ENCODE measurements at places on chromosomes 6 and 20.

DNA sequence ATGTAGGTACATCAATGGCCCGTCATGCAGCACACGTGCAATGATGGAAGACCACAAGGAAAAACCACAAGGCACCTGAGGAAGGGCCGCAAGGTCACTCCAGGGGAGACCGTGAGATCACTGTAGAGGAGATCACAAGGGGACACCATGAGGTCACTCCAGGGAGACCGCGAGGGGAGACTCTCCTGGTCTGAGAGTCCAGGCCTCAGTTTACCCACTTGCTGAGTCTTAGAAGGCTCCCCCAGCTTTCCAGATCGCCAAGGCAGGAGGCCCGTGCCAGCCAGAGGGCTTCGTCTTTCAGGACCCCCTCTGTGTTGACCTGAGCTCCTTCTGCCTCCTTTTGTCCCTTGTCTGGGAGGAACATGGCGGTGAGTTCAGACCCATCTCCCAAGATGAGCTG lies 232.2 kb downstream of the ERMARD start:
- no peak for DNase-seq

DNA sequence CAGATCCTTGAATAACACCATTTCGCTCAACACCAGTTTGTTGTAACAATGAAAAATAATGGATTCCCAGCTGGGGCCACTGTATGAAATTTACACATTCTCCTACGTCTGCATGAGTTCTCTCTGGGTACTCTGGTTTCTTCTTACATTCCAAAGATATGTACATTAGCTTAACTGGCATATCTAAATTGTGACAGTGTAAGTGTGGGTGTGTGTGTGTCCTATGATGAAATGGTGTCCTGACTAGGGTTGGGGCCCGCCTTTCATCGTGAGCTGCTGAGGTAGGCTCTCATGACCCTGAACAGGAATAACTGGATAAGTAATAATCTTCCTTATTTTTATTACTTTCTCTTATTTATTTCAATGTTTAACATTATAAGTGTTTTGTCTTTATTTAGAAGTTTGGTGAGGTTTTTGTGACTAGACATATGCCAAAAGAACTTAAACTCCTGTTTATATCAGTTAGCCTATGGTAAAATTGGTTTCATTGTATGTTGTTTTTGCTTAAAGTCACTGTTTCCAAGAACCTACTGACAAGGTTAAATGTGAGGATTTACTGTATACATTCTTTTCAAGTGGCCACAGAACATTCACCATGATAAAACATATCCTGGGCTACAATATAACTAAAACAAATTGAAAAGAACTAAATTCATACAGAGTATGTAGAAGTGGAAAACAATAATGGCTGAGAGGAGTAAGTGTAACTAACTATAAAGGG lies 42.4 kb downstream of the RBL1 start:
- DNase-seq = no peak

DNA sequence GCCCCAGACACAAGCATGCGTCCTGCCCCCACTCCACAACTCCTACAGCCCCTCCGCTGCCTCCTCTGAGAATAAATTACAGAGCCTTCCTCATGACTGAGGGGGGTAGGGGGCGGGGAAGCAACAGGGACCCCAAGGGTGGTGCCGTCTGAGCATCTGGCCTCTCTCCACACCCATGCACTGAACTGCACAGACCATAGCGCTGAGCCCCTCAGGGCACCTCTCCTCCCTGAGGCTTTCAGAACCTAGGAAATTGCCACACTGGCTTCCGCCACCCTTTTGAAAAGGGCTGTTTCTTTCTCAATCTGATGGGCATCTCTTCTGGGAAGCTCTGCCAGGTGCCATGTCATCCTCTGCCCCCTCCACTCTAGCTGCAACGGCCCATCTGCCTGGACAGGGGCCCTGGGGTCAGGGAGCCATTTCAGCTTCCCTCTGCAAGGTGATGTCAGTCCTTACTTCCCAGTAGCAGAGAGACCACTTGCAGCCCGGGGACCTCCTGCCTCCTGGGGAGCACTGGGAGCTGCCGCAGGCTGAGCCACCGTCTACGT lies 2.5 kb downstream of the CST7 start:
- peak; percentile 3 for DNase-seq

GRCh38 chr6:137488150-137489045 lies 5.8 kb downstream of the OLIG3 start:
- peak; percentile 6 for DNase-seq

DNA sequence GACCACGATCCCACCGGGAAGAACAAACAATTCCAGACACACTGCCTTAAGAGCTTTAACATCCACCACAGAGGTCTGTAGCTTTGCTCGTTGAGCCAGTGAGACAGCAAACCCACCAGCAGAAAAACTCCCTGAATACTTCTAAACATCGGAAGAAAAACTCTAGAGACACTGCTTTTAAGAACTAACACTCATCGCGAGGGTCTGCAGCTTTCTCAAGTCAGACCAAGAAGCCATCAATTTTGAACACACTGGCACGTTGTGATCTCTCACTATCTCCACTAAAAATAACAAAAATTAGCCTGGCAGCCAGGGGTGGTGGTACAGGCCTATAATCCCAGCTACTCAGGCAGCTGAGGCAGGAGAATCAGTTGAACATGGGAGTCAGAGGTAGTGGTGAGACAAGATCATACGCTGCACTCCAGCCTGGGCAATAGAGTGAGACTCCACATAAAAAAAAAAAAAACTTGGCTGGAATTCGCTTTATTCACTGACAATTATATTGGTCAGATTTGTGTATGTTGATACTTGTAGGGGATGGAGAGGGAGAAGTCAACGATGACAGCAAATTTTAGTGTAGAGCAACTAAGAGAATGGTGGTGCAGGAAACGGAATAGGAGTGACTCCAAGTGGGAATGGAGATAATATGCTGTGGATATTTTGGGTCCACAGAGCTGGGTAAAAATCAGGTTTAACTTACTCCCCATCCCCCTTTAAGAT lies 860 bp upstream of the TMEM14C start:
- no peak for DNase-seq

DNA sequence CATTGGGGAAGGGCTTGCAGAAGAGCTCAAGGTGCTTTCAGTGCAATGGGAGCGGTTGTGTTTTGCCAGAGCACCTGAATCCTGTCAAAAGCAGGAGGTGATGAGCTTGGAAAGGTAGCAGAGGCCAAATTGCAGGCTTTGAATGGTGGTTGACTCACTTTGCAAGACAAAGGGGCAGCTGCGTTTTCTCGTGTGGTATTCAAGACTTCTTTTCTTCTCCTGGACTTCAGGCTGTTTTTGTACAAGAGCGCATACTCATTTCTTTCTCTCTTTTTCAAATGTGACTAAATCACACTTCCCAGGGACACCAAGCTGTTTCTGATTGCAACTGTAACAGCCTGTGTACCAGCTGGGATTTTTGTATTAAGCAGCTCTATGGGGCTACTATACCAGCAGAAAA lies 32.3 kb downstream of the GHRH start:
- DNase-seq = no peak

GRCh38 chr20:49690899-49691620 lies 22.6 kb downstream of the B4GALT5 start:
- no peak for DNase-seq
